ENCODE measurements at places on chromosomes 6 and 20.

DNA sequence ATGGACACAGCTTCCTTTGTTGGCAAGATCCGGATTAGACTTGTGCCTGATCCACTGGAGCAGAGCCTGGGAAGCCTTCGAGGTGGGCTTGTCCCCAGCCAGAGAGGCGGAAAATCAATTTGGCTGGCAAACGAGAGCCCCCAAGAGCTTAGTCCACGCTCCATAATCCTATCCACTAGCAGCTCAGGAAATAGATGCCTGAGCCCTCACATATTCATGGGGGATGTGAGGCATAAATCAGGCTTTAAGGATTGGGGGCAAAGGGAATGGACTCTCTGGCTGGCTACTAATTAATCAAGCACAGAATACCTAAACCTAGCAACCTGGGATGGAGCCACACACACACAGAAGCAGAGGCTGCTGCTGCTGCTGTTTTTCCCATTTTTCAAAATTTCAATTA lies 137.9 kb downstream of the PKHD1 start:
- DNase-seq: no peak

DNA sequence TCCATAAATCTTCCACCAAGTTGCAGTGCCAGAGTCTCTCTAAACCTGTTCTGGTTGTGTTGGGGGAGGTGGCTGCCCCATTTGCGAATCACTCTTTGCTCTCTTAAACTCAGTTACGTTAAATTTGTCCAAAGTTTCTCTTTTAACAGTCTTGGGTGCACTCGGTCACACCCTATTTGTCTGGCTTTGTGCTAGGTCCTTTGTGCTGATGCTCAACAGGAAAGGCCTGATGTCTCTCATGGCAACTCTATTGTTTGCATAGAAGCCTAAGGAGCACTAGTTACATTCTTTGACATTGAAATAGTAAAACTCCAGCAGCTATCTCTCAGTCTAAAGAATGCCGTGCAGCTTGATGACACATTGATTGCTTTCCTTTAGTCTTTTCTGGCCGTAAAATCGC lies 105.1 kb downstream of the TRMT11 start:
- DNase-seq: no peak

GRCh38 chr20:25196786-25197120 lies 1.2 kb downstream of the ENTPD6 start:
- no peak for DNase-seq

DNA sequence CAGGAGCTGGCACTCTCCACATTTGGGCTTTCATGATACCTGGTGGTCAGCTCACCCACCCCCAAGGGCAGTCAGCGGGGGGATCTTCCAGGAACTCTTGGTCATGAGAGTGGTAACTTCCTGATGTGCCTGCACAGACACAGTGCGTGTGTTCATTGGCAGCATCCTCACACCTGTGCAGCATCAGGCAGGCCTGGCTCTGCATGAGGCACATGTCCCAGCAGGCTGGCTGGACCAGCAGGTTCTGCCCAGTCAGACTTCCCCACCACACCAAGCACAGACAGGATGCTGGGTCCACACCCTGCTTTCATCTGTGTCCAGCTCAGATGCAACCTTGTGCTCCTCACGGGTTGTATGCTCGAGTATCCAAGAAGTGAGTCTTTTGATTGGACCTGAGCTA lies 15.7 kb upstream of the UNC93A start:
- peak; percentile 38 for DNase-seq

GRCh38 chr6:11730641-11731040 lies 48.0 kb downstream of the ADTRP start:
- DNase-seq: no peak

- DNase-seq: no peak
Observed at GRCh38 chr20:61953037-61954021, 112.4 kb downstream of the TAF4 start.

DNA sequence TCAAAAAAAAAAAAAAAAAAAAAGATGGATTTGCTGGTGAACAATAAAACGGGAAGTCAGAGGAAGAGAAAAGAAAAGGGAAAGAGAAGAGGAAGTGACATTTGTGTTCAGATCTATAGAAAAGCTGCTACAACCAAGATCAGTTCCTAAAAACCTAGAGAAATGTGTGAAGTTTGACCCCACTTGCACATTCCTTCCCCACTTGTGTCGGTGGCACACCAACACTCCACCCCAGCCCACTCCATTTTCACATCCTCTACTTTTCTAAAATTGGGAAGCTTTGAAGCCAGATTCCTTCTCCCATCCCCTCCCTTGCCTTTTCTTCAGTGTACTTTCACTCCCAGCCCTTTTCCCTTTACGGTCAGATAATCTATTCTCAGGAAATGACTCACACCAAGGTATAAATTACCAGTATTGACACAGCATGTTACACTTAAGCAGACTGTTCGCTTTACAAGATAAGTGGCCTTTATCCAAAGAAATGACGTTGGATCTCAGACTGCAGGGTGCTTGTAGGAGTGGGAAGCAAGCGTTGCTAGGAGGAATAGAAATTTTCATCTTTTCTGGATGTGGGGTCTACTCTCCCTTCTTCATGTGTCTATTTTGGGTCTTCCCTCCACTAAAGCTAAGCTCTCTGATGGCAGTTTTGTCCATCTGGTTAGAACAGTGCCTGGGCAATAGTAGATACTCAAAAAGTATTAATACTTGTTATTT lies 92.5 kb upstream of the ADGRF1 start:
- DNase-seq: peak; percentile 48

GRCh38 chr20:49216991-49217578 lies 2.1 kb upstream of the DDX27 start:
- DNase-seq: peak; percentile 94

DNA sequence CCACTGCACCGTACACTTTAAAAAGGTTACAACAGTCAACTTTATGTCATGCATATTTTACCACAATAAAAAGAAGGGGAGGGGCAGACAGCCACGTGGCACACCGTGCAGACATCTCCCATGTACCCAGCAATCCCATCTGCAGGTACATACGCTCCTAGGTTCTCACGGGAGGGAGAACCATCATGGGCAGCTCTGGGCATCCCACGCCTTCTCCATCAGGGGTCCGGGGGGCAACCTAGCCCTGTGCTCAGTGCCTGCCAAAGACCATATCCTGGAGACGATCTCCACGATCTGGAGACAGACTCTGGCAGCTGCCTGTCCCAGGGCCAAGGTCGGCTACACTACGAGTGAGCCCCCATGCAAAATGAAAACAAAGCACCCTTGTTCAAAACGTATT lies 2.5 kb upstream of the BNIP5 start:
- DNase-seq: no peak

DNA sequence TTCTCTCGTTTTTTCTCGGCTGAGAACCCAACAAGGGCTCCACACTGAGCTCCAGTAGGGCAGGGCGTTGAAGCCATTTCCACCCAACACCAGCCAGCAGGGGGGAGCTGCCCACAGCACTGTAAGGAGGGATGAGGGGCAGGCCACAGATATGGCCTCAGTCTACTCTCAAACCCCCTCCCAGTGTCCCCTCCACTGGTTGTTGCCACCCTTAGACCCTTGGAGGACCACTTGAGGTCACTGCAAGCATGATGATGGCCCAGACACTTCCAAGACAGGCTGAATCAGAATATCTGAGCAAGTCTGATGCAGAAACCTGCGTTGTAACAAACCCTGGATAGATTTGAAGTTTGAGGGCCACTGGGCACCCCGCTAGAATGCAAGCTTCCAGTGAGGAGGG lies 217.0 kb upstream of the CST7 start:
- DNase-seq: no peak

DNA sequence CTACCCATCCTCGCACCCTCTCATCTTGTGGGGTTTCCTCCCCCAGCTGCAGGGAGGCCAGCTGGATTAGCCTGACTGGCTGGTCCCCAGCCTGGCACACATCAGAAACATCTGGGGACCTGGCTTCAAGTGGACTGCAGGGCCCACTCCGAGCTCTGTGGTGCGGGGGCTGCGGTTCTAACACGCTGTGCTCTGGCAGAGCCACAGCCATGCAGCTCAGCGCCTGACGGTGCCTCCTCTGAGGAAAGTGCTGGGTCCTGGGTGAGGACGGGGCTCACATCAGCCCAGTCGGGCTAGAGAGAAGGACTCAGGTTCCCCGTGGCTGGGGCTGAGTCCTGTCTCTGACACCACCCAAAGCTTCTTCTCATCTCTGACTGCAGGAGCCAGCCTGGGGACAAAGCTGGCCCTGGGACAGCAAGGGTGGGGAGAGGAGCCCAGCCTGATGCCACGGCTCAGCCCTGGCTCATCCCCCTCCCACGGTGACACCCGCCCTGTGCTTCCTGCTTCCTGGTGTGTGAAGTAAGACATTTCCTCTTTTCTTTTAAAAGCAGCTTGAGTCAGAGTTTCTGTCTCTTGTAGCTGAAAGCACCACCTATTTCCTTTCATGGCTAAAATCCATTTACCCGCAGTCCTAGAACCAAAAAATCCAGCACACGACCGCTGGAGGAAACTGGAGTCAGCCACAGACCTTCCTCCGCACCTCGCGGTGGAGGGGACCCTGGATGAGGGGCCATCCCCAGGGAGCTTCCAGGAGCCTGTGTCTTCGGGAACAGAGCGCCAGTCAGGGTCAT lies 127.4 kb upstream of the AFDN start:
- peak; percentile 88 for DNase-seq

DNA sequence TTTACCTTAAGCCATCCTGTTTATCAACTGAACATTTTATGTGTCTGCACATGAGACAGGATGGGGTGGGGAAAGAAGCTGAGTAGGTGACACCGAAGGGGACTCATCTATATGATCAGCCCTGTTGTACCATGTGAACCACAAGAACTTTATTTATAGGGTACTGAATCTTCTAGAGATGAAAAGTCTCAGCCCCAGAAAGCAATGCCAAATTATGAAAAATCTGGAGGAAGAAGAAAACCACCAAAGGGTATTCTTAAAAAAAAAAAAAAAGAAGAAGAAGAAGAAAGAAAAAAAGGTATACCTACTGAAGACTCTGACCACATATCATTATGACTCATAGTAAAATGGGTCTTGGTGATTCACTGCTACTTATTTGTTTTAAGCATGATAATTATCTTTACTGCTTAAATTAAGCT lies 39.8 kb upstream of the HBS1L start:
- no peak for DNase-seq

- no peak for DNase-seq
Observed at GRCh38 chr6:101818051-101818450, 424.5 kb downstream of the GRIK2 start.

DNA sequence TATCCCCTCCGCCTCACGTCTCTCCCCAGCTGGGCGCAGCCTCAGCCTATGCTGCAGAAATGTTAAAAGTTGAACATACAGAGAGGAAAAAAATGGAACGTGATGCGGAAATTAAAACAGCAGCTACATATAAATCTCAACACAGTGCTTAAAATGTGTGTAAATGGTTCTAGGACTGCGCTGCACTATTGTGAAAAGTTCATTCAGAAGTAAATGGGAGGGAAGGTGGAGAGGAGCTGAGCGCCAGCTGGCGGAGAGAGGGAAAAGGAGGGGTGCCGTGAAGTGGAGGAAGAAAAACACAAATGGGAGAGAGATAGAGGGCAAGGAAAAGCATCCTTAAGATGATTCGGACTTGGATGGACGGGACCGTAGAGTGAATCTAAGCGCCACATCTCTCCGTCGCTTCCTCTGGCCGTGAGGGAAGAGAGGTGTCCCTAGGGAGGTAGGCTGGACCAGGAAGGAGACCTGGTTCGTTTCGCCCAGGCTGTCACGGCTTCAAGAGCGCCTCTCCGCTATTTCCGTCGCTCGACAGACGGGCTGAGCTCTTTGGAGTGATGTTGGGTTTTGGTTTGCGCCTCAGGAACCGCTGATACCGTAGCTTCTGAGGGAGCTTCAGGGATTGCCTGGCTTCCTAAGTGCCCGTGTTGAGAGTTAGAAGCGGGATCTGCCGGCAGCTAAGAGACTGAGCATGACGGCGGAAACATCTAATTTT lies 113.7 kb downstream of the TRIM27 start:
- no peak for DNase-seq

GRCh38 chr6:71139249-71139648 lies 149.4 kb upstream of the OGFRL1 start:
- no peak for DNase-seq

- DNase-seq: peak; percentile 92
Observed at GRCh38 chr6:111562246-111562645, 43.4 kb downstream of the TRAF3IP2 start.

GRCh38 chr6:11113038-11113437 lies 1.5 kb upstream of the ERVFRD-1 start:
- no peak for DNase-seq

DNA sequence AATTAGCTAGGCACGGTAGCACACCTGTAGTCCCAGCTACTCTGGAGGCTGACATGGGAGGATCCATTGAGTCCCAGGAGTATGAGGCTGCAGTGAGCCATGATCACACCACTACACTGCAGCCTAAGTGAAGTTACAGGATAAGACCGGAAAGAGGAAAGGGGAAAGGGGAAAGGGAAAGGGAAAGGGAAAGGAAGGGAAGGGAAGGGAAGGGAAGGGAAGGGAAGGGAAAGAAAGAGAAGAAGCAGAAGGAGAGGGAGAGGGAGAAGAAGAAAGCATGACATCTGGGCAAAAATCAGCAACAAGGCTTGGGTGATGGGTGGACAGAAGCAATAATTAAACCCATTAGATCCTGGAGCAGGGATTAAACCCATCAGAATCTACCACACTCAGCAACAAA lies 101.7 kb upstream of the RAB32 start:
- DNase-seq: no peak

DNA sequence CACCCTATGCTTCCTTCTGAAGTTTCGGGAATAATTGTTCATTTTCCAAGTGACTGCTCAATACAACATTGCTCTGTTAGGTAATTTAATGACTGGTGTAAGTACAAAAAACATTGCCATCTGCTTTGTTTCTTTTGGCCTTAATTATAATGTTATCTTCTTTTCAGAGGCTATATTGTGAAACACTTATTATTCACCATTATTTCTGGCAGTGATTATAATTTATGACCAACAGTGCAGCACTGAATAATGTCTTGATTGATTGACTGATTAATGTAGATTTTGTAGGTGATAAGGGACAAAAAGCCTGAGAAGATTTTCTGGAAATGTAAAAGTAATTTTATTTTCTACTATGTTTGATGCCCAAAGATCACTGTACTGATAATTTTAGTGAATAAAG lies 377.7 kb downstream of the PLCB1 start:
- DNase-seq: no peak

DNA sequence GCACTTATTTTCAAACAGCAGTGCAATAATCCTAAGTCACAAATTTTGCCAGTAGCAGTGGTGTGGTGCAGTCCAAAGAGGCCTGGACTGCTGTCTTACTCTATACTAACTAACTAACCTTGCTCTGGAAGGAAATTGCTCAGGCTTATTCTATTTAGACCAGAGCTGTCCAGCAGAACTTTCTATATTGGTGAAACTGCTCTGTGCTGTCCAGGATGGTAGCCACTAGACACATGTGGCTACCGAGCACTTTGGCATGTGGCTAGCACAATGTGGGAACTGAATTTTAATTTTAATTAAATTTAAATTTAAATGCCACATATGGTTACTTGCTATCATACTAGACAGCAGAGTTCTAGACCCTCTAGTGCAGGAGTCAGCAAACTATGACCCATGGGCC lies 27.1 kb upstream of the FBXO9 start:
- no peak for DNase-seq

GRCh38 chr6:154555073-154555677 lies 44.7 kb upstream of the CNKSR3 start:
- DNase-seq: peak; percentile 31

GRCh38 chr6:110738899-110739365 lies 76.3 kb downstream of the CDK19 start:
- DNase-seq: peak; percentile 27

- no peak for DNase-seq
Observed at GRCh38 chr6:89198235-89198634, 18.9 kb downstream of the GABRR1 start.

- DNase-seq: no peak
Observed at GRCh38 chr6:126185774-126186173, 154.1 kb upstream of the CENPW start.

GRCh38 chr6:117771403-117771802 lies 96.1 kb downstream of the NUS1 start:
- DNase-seq: no peak
